ENCODE measurements at places on chromosomes 6 and 20.

GRCh38 chr20:47484303-47484702 lies 17.4 kb upstream of the NCOA3 start:
- no peak for DNase-seq

DNA sequence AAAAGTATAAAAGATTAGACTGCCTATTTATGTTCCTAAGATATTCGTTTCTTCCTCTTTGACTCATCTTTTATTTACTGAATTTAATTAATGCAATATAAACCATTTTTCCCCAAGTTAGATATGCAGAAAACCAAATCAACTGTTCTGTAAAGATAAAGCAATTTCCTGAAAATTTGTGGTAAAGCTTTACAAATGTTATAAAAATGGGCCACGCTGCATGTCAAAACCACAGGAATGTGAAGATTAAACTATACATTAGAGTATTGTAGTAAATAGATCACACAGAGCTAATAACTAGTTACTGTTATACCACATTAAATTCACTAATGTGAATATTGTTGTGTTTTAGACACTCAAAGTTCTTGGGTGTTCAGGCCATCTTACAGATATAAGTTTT lies 83.4 kb downstream of the OPN5 start:
- no peak for DNase-seq

DNA sequence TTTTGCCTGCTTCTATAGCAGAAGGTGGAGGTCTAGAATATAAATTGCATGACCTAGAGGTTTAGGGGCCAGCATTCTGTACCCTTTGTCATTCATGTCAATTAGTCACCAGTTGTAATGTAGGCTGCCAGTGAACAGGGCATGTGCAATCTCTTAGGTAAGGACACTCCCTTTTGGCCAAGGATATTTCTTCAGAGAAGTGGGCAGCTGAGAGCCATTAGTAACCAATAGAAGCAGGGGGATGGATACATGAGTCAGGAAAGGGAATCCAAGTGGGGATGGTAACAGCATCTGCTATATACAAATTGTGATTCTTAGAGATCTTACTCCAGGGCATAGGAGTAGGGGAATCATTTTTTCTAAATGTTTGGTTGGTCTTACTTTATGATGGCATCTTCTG lies 494.2 kb upstream of the JAG1 start:
- no peak for DNase-seq

DNA sequence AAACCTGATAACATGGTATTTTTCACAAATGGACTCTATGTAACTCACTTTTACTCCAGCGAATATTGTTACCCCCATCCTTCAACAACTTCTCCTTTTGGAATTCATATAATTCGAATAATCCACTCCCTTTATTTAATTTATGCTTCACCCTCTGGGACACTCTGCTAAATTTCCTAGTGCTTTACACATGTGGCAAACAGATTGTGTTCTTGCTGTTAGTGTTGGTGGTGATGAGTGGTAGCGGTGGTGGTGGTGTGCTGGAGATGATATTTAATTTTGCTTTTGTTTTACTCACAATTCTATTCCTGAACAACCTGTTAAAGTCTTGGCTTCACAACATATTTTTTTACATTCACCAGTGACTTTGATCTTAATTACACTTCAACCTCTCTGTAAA lies 32.8 kb downstream of the HTR1B start:
- no peak for DNase-seq

DNA sequence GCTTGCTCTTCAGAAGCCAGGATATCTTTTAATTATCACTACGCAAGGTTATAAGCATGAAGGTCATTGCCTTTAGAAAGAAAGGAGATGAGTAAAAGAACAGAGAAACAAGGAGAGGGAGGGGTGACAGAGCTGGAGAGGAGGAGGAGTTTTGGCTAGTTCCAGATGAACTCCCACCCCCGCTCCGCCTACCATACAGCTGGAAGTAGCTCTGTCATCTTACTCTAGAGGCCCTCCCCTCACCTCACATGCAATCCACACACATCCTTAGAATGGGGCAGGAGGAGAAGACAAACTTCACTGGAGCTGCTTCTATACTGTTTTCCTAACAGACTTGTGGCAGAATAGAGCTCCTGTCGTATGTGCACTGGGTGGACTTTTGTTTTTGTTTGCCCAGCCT lies 144.7 kb downstream of the SCML4 start:
- DNase-seq: no peak

GRCh38 chr6:105178110-105178509 lies 1.7 kb downstream of the POPDC3 start:
- no peak for DNase-seq

DNA sequence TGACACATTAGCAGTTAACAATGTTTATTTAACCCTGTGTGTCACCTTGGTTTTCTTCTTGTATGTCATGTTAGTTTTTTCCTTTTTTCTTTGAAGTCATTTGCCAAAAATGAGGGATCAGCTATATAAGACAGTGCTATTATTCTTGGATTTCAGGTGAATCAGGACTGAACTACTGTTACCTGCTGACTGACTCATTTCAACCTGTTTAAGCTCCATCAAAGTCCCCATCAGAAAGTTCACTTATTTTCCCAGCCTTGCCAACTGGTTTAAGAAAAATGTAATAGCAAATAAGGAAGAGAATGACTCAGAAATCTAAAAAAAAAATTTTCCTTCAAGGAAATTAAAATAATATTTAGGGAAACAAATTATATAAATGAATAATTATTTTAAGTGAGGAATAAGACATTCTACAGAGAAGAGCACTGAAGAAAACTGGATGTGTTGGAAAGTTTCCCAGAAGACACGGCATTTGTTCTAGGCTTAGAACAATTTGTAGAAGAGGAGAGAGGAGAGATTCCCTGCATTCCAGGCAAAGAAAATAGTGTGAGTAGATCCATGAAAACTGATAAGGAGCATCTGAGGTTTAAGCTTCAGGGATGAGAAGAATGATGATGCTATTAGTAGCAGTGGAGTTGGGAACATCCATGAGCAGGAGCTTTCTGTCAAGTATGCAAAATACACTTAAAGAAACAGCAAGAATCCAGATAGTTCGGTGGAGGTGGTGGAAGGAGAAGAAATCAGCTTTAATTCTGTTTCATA lies 84.9 kb upstream of the SIM1 start:
- DNase-seq: no peak

DNA sequence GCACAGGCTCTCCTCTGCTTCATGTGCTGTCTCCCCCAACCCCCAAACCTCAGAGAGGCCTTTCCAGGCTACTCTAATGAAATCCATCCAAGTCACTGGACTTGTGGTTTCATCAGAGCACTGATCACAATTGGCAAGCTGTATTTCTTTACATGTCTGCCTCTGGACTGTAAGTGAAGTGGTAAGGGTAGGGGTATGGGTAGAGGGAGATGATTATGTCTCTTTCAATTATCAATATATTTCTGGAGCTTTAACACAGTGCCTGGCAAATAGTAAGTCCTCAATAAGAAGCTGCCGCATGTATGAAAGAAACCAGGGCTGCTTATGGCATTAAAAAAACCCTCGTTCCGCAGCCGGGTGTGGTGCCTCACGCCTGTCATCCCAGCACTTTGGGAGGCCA lies 5.4 kb downstream of the TRERF1 start:
- no peak for DNase-seq

DNA sequence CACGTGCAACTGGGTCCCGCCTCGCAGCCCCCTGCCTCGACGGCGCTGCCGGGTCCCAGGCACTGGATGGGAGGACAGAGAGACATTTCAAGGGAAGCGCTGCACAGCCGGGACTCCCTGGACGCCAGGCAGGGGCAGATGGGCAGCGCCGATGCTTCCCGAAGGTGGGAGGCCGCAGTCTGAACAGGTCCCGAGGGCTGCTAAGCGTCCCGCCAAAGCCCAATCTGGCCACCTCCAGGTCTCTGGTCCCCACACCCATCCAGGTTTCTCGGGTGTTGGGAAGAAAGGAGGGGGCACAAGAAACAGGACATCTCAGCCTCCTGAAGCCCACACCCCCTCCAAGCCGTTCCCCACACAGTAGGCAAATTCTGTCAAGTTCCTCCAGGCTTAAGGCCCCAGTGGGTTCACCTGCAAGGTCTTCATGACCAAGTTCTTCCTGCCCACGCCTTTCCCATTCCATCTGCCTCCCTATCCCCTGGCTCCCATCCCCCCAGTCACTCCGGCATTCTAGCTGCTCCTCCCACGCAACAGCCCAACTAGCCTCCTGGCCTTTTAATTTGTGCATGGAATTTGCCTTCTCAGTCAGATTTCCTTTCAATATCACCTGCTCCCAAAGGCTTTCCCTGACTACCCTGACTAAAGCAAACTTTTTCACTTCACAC lies 5.4 kb upstream of the CPXM1 start:
- DNase-seq: no peak

DNA sequence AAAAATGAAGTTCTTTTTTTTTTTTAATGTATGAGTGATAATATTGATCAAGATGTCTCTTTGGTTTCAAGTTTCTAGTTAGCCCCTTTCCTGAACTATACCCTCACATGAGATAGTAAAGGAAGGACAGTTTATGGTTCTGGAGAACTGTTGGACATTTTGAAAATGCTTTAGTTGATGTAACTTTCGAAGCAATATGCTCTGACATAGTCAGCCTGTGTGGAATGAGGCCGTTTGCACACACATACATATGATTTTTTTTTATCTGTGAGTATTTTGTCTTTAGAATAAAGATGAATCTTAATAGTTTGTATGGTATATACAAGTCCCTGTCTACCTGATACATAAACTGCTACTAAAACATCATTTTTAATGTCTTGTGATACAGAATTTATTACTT lies 177.0 kb downstream of the ARID1B start:
- DNase-seq: no peak

DNA sequence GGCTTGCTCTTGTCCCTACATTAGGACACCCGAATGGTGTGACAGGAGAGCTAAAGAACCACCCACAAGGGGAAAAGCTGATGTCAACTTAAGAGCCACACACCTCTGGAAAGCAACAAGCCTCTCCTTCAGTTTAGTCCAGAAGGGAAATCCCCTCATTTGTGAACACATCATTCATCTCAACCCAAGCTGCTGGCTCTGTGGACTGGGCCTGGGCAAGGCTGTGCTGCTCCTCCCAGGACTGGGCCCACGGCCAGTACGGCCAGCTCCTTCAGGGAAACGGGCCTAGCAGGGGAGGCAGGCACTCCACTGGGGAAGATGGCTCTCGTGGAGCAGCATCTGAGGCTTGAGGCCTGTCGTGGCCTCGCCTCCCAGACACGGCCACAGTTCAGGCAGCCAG lies 12.8 kb upstream of the SLC4A11 start:
- no peak for DNase-seq

- no peak for DNase-seq
These were observed 171.4 kb downstream of the CD109 start for GRCh38 chr6:73867411-73867810.

DNA sequence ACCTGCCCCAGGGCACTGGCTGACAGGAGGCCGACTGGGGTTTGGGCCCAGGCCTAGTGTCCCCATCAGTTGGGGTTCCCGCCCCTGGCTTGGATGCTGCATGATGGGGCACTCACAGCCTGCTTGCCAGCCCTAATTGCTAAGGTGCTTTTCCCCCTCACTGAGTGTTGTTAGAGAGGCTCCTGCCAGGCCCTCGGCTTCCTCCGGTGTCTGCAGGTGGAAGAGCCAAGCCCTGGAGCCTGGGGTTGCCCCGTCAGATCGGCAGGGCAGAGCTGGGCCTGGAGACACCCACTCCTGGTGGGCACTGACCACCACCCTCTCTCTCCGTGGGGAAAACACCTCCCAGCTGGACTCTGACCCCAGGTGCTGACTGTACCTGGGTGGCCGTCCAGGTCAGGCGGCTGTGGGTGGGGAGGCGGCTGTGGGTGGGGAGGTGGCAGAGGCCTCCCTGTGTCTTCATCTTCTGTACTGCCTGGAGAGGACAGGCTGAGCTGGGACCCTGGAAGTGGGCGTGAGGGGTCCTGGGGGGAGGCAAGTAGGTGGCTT lies 6.0 kb upstream of the CABLES2 start:
- DNase-seq: no peak

DNA sequence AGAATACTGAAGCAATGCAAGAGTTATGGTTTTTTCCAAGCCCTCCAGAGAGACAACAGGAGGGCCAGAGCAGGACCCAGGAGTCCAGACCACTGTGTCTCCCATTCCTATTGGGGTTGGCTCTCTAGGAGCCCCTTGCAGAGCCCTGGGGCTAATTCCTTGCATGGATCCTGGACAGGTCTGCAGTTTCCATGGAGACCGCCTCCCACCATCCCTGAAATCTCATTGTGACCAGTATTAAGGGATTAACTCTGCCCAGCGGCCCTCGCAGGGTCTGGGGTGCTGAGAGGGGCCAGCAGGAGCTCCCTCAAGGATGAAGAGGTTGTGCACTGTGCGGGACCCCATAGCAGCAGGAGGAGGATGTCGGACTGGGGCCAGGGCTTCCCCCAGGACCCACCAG lies 34.8 kb downstream of the HNF4A start:
- DNase-seq: no peak

GRCh38 chr6:81984599-81984998 lies 232.1 kb upstream of the TENT5A start:
- DNase-seq: no peak

DNA sequence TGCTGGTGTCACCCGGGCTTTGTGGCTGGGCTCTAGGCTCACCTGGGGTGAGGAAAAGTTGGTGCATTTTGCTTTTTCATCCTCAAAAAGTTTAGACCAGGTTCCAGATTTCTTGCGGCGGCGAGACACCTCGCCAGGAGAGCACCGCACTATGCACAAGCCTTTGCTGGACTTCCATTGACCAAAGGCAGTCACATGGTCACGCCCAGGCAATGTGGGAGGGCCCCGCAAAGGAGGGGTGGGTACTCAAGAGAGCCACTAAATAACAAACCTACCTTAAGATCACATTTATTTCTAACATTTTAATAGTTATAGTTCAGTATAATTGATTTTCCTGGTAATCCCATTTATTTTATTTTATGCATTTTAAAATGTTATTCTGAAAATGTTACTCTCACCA lies 3.0 kb upstream of the KIF16B start:
- no peak for DNase-seq

GRCh38 chr6:44010411-44011349 lies 116.6 kb downstream of the MRPL14 start:
- DNase-seq: no peak

DNA sequence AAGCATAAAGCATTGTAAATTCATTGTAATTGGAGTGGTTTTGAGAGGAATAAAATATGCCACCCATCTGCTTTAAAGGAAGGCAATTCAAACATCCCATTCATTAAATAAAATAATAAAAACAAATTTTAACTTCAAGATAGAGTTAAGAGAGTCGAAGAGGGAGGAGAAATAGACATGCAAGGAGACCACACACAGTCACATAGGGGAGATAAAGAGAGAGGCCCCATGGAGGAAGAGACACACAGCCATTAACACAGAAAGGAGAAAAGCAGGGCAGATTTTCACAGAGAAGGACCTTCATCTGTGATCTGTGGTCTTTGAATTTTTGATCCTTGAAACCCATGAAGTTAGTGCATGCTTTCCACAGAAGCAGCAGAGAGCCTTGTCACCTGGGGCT lies 214.3 kb upstream of the TCF21 start:
- no peak for DNase-seq

All from activated T-cell treated with anti-CD3 and anti-CD28 coated beads, Interleukin-2, amount 50 U/mL, for 1 hour (primary cell).